ENCODE measurements at places on chromosomes 1 and 21.

DNA sequence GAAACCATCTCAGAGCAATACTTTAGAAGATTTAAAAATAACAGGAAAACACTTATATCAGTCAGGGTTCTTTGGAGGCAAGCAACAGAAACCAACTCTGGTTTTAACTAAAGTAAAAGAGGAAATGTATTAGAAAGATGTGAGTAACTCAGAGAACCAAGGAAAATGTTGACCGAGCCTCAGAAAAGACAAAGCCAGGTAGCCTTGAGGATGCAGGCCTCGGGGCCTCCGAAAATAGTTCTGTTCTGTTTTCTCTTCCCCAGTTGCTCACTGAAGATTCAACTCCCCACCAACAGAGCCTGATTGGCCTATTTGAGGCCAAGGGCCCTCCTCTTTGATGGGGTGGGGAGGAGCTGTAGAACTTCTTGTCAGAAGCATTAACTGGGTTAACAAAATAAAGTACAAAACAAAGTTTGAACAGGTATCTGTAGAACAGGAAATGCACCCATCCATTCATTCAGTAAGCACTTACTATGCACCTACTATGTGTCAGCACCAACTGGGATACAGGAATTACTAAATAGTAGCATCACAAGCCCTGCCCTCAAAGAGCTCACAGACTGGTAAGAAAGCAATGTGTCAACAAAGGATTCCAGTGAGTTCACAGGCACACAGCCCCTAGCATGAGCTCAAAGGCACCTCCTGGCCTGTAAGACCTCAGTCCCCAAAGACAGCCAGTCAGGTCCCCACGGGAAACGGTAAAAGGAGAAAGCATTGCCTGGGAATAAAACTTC lies 12.6 kb downstream of the SLAMF8 start:
- DNase-seq = no peak

DNA sequence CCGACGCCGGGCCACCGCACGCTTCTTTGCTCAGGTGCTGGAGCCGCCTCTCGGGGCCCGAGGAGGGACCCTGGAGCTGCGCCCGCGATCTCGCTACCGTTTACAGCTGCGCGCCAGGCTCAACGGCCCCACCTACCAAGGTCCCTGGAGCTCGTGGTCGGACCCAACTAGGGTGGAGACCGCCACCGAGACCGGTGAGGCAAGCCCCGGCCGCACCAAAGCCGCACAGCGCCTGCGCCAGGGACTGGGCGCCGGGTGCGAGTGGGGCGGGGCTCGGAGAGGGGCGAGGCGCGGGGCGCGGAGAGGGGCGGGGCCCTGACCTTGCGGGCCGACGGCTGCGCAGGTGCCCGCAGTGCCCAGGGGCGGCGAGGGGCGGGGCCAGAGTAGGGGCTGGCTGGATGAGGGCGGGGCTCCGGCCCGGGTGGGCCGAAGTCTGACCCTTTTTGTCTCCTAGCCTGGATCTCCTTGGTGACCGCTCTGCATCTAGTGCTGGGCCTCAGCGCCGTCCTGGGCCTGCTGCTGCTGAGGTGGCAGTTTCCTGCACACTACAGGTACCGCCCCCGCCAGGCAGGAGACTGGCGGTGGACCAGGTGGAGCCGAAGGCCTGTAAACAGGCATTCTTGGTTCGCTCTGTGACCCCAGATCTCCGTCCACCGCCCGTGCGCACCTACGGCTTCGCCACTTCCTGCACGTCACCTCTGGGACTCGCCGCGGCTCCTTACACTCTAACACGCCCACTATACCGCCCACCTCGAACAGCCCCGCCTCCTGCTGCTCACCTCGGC lies 9.8 kb upstream of the CDC20 start:
- peak; percentile 87 for DNase-seq

DNA sequence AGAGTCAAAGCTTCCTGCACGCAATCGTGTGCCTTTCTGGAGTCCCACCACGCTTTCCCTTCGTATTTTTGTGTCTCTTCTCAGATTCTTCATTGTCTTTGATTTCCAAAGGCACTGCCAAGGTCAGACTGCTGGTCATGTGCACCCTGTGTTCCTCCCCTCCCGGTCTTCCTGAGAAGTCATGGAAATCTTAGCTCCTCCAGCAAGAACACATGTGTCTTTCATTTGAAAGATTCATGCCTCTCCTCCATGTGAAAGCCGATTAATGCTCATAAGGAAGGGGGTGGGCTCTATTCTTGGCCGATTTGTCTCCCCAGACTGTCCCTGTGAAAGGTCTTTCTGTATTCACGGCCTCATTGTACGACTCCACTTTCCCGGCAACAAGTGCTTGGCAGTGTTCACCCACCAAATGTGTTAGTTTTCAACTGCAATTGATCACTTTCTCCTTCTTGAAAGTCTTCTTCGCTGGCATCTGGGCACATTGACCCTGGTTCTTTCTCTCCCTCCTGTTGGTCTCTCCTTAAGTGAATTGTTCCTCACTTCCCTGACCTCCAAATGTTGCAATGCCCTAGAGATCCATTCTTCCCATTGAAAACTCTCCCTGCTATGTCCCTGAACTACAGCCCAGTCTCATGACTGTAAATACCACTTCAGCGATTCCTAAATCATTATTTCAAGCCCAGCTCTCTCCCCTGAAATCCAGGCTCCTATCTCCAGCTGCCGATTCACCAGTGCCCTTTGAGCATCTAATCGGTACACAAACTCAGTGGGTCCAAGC lies 25.4 kb downstream of the MX2 start:
- no peak for DNase-seq

- peak; percentile 74 for DNase-seq
Observed at GRCh38 chr1:45493116-45493697, 2.2 kb upstream of the TESK2 start.

- no peak for DNase-seq
Observed at GRCh38 chr1:8506995-8507615, 189.2 kb downstream of the SLC45A1 start.

DNA sequence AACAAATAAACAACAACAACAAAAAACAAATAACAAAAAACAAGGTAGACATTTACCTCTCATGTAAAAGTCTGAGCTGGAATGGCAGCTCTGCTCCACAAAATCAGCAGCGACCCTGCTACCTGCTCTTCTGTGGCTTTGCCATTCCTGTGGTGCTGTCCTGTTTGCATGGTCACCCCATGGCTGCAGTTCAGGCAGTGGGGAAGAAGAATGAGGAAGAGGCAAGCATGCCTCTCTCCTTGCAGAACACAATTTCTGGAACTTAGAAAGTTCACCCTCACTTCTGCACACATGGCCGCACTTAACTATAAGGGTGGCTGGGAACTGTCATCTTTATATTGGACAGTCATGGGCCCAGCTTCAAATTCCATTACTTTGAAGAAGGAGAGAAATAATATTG lies 84.8 kb upstream of the GNG12 start:
- DNase-seq = no peak

DNA sequence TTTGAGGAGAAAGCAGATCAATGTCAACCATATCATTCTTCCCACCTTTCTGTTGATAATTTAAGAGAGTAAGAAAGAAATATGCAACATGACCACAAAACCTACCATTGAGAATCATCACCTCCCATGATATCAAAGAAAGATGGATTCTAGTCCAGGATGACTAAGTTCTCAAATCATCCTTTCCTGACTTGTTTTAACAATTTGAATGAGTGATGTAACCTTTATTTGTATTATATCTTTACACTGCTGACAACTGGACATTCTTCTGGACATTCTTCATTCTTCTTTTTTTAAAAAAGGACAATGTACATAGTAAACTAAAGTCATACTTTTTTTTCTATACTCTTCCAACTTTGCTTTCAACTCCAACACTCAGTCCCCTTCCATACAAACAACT lies 9.5 kb downstream of the PSMB4 start:
- no peak for DNase-seq

DNA sequence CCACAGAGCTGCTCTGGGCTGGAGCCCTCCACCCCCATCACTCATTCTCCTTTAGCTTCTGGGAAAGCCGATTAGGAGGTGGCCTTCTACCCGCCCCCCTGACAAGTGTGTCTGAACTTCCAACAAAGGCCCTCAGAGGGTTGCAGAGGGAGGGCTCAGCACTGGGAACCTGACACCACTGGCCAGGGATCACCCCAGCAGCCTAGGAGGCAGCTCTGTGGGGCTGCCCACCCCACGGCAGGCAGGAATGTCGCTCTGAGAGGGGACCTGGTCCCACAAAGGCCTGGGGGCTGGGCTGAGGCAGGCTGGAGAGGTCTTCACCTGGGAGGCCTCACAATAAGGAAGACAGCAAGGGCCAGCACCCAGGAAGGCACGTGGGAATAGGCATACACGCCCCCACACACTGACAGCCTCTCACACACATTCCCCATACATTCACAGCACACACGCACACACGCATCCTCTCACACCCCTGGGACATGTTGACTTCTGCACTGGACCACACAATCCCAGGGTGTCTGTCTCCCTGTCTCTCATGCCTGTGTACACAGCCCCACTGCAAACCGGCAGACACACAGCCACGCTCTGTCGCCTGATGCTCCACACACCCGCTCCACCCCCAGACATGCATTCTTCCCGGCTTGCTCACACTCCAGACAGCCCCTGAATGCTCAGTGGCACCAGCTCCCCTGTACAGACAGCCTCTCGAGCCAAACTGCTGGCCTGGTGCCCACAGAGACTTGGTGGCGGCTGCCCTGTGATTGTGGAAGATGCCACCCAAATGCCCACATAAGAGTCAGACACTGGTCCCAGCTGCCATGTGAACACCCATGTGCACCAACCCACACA lies 30.7 kb downstream of the DMBX1 start:
- no peak for DNase-seq

DNA sequence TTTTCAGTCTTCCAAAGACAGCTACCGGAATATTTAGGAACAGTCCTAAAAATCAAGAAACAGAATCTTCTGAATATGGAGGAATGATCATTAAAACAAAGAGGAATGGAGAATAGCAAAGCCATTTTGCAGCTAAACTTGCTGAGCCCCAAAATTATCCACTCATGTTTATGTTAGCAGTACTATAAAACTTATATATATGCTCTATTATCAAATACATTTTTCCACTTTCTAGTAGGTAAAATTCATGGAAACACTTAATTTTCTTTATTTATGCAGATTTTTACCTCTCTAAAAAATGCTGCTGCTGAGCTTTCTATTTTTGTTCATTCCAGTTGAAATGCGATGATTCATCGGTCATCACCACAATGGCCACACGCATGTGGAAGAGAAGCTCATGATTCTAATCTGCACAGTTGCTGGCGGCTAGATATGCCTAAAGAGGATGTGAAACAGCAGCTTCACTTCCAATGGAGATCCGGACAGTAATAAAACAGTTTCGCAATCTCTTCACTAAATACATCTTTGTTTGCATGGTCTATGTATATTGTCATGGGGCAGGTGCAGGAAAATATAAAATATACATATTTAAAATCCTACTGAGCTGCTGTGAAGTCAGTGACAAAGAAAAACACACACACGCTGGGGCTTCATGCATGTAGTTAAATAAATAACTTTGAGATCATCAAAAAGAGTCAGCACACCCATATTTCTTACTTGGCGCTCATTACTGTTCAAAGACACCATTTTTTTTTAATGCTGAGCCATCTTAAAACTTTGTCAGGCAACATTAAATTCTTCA lies 292.2 kb downstream of the SMYD3 start:
- peak; percentile 6 for DNase-seq

All from CD4-positive, alpha-beta T cell treated with Interleukin-17A for 1 hour (primary cell).